ENCODE measurements at places on chromosomes 12 and 14. TPM values are rescaled to one million over a fixed set of nuclear protein-coding genes. Genes with fewer than 3 reads are reported as not detected.

Gene LRP1
- 338 TPM for total RNA-seq

Gene FOXG1
- not detected for total RNA-seq

Gene FNTB
- 14.8 TPM for total RNA-seq

Gene BATF
- 8.2 TPM for total RNA-seq

GRCh38 chr12:116053479-116054200, 223.9 kb downstream of the MED13L start:
- DNase-seq = peak; percentile 96

- no peak for DNase-seq
Observed at GRCh38 chr12:115700081-115700480, 577.4 kb downstream of the MED13L start.

- DNase-seq = peak; percentile 27
Observed at GRCh38 chr12:32419520-32419960, 20.2 kb downstream of the FGD4 start.

- DNase-seq = no peak
Observed at GRCh38 chr14:92352158-92352985, 29.4 kb downstream of the SLC24A4 start.

GRCh38 chr12:81520064-81520945, 238.8 kb downstream of the PPFIA2 start:
- no peak for DNase-seq

GRCh38 chr12:21324551-21324950, 10.2 kb downstream of the SLCO1A2 start:
- DNase-seq = no peak

DNA sequence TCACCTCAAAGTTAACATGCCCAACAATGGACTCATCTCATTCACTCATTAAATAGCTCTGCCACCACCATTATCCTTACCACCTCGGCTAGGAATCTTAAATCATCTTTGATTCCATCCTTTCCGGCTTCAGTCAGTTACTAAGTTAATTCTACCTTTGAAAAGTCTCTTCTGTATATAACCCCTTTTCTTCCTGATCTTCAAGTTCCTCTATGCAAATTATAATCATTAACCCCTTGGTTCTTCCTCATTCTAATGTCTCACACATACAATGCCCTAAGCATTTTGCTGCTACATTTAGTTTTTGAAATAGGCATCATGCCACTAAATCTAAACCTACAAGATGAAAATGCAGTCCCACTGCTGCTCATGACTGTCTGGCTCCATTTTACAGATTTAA, 51.6 kb downstream of the ATP2B1 start:
- no peak for DNase-seq

GRCh38 chr14:45381091-45381490, 128.1 kb upstream of the MIS18BP1 start:
- DNase-seq = no peak

All from lung (tissue), 17 donors.